Placental epithelial cell (primary cell): ENCODE measurements at places on chromosomes 5 and 9. TPM values are rescaled to one million over a fixed set of nuclear protein-coding genes. Genes with fewer than 3 reads are reported as not detected.

NUTM2G gene
- 0.11 TPM in 1 of 2 replicates, not detected in the other for total RNA-seq

RIC1 gene
- total RNA-seq: 36.5 and 49.1 TPM in 2 replicates

GADD45G gene
- total RNA-seq: 18.0 and 51.4 TPM in 2 replicates

NSA2 gene
- 70.3 and 82.1 TPM in 2 replicates for total RNA-seq

RNF208 gene
- under 0.01 TPM in 1 of 2 replicates, not detected in the other for total RNA-seq

C5orf58 gene
- not detected in 2 replicates for total RNA-seq

RNF183 gene
- total RNA-seq: 0.39 TPM in 1 of 2 replicates, not detected in the other

FCN2 gene
- not detected in 2 replicates for total RNA-seq

FBXW5 gene
- total RNA-seq: 112 and 219 TPM in 2 replicates

SH3PXD2B gene
- total RNA-seq: 23.2 and 33.2 TPM in 2 replicates

ENTREP1 gene
- 0.39 and 0.54 TPM in 2 replicates for total RNA-seq

MAMDC2 gene
- total RNA-seq: 6.7 and 19.7 TPM in 2 replicates

EPB41L4A gene
- total RNA-seq: 24.9 and 37.7 TPM in 2 replicates

ZER1 gene
- 34.2 and 46.7 TPM in 2 replicates for total RNA-seq

STRBP gene
- total RNA-seq: 3.1 and 5.7 TPM in 2 replicates

CARTPT gene
- total RNA-seq: not detected in 2 replicates

FGFR4 gene
- total RNA-seq: 2.4 and 6.4 TPM in 2 replicates

SLC4A9 gene
- not detected in 2 replicates for total RNA-seq

TAF11L10 gene
- total RNA-seq: 0.39 TPM in 1 of 2 replicates, not detected in the other

ANKRD31 gene
- 0.39 and 0.43 TPM in 2 replicates for total RNA-seq

PFN3 gene
- total RNA-seq: not detected in 2 replicates

HK3 gene
- total RNA-seq: under 0.01 TPM in 1 of 2 replicates, not detected in the other

MLLT3 gene
- 9.0 and 26.0 TPM in 2 replicates for total RNA-seq

GBA2 gene
- 25.9 and 31.7 TPM in 2 replicates for total RNA-seq

MYMK gene
- total RNA-seq: not detected in 2 replicates
